ENCODE measurements at places on chromosomes 2 and 18.

GRCh38 chr2:156779416-156780120, 343.4 kb downstream of the GPD2 start:
- DNase-seq: no peak

DNA sequence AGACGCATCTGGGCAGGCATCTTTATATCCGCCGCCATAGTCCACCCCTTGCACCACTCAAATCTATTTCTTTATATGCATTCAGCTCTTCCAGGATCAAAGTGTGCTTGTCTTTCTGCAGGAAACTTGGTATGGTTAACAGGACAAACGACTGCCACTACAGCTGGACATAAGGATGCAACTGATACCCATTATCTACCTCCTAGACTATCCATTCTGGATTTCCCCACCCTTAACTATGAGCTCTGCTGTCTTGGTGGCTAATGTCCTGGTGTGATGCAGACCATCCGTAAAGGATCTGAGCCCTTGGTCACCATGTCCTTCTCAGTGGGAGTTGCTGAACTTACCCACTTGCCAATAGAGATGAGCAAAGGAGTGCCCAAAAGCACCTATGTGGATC, 40.1 kb upstream of the SPATS2L start:
- DNase-seq: no peak

- DNase-seq: peak; percentile 75
Measured at GRCh38 chr2:127829845-127830246, 18.9 kb upstream of the WDR33 start.

DNA sequence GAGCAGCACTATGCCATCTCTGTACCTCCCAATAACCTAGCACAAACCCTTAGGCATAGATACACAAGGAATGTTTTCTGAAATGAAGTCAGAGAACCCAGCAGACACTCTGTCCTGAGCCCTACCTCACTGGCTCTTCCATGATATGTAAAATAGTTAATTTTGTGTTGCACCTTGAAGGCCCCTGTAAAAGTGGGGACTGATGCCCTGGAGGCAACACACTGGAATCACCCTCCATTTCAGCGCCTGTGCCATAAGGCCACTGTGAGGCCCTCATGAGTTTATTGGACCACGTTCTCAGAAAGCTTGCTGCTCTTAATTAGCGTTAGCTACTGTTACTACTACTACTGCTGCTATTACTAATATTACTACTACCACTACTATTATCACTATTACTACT, 670.1 kb upstream of the SOX11 start:
- no peak for DNase-seq

- DNase-seq: no peak
Measured at GRCh38 chr2:215439404-215439803, 3.5 kb upstream of the FN1 start.
